ENCODE measurements at places on chromosomes 16 and 17. TPM values are rescaled to one million over a fixed set of nuclear protein-coding genes. Genes with fewer than 3 reads are reported as not detected.

Gene DPEP3
- 2.7 TPM for total RNA-seq

DNA sequence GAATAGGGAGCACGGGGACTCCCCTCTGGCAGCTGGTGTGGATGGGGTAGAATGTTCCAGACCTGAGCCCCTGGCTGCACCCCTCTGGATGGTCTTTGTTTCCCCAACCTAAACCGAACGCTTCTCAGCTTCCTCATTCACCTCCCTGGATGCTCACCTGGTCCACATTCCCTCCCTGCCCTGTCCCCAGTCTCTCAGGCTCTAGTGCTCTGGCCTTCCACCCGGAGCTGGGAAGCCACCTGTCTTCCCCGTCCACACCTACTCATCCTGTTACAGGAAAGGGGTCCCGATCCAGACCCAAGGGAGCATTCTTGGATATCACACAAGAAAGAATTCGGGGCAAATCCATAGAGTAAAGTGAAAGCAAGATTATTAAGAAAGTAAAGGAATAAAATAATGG lies 73.5 kb downstream of the CYLD start:
- no peak for DNase-seq

Gene KRTAP3-2
- total RNA-seq: not detected

Gene AANAT
- total RNA-seq: 0.57 TPM

GRCh38 chr16:154217-155030 lies 2.0 kb downstream of the HBZ start:
- DNase-seq: no peak

DNA sequence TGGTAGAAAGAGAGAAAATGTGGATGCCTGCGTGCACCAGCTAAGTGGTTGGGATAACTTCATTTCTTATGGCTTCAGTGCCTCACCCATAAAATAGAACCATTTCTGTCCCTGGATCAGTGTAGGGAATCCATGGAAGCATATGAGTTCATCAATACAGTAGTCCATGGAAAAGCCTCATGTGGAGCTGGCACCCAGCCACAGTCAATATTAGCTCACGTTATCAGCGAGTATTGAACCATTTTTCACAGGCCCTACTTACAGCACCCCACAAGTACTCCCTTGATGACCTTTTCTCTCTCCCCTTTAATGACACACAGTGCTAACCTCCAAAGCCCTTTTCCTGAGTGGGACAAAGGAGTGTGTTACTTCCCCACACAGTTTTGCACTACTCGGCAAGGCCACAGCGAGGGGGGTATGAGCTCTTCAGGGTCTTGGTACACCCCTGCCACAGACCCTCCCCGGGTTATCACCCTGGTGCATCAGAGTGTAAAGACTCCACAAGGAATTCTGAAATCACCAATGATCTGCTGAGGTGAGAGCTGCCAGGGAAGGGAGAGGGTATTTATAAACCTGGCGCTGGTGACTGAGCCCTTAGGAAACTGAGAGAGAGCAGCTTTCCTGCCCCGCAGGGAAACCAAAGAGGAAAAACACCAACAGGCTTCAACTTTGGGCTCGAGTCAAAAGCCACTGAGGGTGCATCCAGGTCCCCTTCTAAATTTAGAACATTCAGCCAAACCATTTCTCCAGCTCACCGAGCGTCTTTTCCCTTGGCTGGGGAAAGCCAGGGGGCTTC lies 36.9 kb downstream of the DYNLRB2 start:
- no peak for DNase-seq

DNA sequence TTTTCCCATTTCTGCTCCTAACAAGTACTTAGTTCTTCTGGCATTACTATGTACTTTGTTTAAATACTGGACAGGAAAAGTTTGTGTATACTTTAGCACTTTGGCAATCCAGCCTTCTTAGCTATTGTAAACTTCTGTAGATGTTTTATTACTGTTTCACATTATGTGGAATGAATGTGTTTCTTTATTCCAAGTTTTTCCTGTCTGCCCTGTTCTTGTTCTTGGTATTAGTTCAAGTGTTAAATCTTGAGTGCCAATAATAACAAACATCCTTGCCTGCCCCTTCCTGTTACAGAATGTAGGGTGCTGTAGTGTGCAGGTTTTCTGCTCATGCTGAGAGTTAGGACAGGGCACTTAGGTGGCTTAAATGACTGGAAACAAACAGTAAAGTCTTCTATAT lies 7.3 kb upstream of the CAPNS2 start:
- no peak for DNase-seq

GRCh38 chr16:15660203-15660601 lies 10.2 kb downstream of the NDE1 start:
- no peak for DNase-seq

- no peak for DNase-seq
Measured at GRCh38 chr17:57629470-57629869, 115.6 kb downstream of the CCDC182 start.

Gene PRR14
- total RNA-seq: 24.3 TPM

DNA sequence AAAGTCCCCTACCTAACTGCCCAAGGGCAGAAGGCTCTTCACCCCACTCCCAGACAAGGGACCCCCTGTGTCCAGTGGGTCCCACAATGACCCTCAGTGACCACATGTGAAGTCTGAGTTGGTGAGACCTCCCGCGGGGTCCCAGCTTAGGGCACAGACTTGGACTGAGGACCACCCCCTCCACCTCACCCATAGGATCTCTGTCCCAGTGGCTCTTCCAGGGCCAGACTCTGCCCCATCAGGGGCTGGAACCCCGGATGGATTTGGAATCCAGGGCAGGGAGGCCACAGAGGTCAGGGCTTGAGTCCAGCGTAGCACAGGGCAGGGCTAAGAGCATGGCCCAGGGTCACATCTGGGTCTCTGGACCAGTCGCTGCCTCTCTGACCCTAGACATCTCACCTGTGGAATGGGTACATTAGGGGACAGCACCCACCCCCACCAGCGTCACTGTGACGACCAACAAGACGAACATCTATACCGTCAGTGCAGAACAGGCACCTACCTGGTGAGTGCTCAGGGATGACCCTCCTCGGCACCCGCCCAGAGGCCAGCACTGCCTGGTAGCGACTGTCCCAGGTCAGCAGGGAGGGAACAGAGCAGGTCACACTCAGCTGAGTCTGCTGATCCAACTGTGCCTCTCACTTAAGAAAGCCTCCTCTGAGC lies 37.7 kb downstream of the TNFRSF13B start:
- peak; percentile 7 for DNase-seq

DNA sequence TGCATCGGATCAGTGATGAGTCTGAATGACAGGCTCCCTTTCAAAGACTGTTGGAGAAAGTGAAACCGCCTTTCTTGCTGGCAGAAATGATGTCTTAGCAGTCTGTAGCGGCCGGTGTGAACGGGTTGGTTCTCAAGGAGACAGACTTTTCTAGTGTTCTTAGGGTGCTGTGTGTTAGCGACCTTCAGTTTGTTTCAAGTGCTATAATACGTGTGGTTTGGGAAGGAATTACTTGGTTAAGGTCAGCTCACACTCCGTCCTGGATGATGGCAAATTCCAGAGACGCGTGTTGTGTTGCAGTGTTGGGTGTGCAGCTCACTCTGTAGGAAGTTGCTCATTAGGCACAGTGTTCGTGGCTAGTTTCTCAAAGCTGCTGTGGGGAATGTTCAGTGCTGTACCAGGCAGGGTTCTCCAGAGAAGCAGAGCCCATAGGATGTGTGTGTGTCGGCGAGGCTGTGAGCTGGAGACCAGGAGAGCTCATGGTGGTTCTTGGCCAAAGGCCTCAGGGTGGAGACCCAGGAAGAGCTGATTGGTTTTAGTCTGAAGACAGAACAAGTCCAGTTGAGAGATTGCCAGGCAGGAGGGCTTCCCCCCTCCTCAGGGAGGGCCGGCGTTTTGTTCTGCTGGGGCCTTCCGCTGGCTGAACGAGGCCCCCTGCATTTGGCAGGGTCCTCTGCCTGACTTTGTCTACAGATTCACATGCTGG lies 37.6 kb downstream of the ZNF750 start:
- no peak for DNase-seq

Gene FOXF1
- total RNA-seq: 0.14 TPM

Gene GRN
- total RNA-seq: 185 TPM

- DNase-seq: peak; percentile 41
Measured at GRCh38 chr17:79203016-79203415, 128.4 kb downstream of the ENGASE start.

DNA sequence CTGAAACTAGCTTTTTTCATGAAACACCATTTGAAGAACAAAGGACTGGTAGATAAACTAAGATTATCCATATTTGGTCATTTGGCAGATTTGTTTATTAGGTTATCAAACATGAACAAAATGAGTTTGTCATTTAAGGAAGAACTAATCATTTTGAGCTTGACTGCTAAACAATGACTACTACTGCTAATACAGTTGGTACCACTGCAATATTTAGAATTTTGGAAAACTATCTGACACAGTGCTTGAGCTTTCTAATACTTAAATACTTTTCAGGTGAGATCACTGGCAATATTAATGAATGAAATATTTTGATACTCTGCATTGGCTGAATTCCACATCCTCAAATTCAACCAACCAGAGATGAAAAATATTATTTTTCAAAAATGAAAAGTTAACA lies 47.2 kb downstream of the MED13 start:
- no peak for DNase-seq

DNA sequence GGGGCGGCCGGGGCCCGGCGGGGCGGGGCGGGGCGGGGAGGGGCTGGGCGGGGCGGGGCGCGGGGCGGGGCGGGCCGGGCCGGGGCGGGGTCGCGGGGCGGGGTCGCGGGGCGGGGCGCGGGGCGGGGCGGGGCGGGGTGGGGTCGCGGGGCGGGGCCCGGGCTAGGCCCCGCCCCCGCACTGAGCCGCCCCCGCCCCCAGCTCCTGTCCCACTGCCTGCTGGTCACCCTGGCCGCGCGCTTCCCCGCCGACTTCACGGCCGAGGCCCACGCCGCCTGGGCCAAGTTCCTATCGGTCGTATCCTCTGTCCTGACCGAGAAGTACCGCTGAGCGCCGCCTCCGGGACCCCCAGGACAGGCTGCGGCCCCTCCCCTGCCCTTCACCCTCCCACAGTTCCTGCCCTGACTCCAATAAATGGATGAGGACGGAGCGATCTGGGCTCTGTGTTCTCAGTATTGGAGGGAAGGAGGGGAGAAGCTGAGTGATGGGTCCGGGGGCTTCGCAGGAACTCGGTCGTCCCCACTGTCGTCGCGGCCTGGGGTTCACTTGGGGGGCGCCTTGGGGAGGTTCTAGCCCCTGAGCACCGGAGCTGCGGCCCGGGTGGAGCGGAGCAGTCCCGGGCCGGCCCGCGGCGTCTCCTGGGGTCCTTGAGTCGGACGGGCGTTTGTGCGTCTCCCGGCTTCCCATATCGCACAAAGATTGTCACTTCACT lies 795 bp upstream of the HBM start:
- DNase-seq: no peak

- no peak for DNase-seq
Measured at GRCh38 chr16:67490335-67491096, 7.2 kb upstream of the AGRP start.

DNA sequence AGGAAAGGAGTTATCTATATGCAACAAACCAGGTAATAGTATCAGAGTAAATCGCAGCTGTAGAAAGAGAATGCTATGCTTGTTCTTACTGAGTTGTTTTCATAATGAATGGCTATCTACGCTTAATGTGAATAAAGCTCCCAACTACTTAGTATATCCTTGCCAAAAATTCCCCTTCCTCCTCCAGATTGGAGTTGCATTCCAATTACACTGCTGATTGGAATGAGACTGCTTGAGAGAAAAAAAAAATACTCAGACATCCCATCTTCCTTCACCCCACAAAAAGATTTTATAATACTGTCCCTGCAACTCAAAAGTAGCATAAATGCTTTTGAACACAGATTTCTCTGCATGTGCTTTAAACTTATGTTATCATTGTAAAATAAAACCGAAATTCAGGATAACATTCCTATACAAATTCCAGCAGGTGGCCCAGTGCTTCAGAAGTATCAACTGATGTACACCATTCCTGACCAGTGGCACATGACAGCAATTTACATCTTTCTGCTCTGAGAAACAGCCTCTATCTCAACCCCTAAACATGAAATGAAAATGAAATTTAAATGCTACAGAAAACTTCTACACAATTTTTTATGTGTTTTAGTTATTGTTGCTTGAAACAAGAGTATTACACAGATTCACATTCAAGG lies 47.0 kb downstream of the SMURF2 start:
- no peak for DNase-seq

DNA sequence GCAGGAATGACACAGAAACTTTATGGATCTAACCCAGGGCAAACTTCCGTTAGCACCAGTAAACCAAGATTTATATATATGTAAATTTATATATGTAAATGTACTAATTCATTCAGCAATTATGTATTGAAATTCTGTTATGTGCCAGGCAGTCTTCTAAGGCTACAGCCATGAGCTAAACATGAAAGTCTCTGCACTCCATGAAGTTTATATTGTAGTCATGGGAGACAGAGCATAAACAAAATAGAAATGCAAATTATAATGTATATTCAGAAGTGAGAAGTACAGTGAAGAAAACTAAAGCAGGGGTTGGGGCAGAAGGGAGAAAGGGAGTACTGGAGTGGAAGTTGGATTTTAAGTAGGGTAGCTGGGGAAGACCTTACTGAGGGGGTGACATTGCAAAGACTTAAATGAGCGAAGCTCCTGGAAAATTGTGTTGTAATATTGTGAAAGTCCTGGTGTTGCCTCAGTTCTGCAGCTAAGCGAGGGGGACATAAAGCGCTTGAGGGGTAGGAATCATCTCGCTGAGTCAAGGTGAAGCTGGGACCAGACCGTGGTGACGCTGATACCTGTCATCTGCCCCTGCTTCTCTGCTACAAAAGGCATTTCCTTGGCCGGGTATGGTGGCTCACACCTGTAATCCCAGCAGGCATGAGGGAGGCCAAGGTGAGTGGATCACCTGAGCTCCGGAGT lies 64.8 kb downstream of the YPEL2 start:
- DNase-seq: no peak

- no peak for DNase-seq
Measured at GRCh38 chr17:76160896-76161528, 20.0 kb upstream of the FOXJ1 start.

DNA sequence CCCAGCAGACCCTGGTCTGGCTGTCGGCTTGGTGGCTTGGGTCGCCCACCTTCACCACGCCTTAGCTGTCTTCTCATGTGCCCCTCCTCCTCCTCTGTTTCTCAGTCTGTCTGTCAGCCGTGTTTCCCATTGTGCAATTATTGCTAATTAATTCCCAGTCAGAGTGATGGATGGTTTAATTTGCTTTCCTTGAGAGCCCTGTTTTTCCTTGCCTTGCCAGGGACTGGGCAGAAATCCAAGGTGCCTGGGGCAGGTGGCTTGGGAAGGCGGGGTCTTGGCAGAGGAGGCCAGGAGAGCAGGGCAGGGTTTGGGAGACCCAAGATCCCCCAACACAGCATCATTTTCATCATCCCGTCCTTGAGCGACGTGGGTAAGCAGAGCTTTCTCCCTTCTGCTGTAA lies 21.3 kb downstream of the NECAB2 start:
- no peak for DNase-seq

- DNase-seq: no peak
Measured at GRCh38 chr16:12674524-12674923, 129.2 kb downstream of the CPPED1 start.

DNA sequence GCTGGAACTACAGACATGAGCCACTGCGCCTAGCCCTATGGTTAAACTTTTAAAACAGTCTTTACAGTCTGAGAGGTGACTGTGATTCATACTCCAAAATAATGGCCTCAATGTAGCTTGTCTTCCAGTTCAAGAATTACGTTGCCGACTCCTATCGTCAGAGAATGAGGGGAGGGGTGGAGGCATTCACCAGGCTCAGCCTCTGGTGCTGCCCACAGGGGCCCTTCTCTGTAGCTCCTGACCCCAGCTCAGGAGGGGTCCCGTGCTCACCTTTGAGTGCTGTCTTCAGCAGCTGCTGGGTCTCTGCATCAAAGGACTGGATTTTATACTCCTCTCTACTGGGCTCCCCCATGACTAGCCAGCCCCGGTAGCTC lies 1.2 kb downstream of the MIF4GD start:
- DNase-seq: no peak

- DNase-seq: no peak
Measured at GRCh38 chr17:57852955-57853328, 3.1 kb upstream of the MRPS23 start.
